ENCODE measurements at places on chromosomes 13 and 19.

- DNase-seq = peak; percentile 53
Measured at GRCh38 chr13:114148521-114148855, 16.1 kb upstream of the RASA3 start.

- no peak for DNase-seq
Measured at GRCh38 chr13:29355029-29355428, 240.5 kb downstream of the SLC7A1 start.

GRCh38 chr13:83499286-83499685, 383.0 kb downstream of the SLITRK1 start:
- DNase-seq = no peak

DNA sequence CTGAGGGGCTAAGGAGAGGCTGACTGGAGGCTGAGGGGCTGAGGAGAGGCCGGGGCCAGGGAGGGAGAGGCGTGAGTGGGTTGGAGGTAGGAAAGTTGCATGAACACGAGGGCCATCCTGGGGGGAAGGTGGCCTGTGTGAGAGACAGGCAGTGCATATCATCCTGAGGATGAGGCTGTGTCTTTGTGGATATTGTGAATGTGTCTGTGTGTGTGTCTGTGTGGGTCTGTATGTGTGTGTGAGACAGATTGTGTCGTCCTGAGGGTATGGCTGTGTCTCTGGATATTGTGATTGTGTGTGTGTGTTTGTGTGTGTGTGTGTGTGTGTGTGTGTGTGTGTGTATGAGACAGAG, 422 bp downstream of the ZNF71 start:
- no peak for DNase-seq

GRCh38 chr13:27005556-27005955, 166.1 kb downstream of the USP12 start:
- DNase-seq = no peak

DNA sequence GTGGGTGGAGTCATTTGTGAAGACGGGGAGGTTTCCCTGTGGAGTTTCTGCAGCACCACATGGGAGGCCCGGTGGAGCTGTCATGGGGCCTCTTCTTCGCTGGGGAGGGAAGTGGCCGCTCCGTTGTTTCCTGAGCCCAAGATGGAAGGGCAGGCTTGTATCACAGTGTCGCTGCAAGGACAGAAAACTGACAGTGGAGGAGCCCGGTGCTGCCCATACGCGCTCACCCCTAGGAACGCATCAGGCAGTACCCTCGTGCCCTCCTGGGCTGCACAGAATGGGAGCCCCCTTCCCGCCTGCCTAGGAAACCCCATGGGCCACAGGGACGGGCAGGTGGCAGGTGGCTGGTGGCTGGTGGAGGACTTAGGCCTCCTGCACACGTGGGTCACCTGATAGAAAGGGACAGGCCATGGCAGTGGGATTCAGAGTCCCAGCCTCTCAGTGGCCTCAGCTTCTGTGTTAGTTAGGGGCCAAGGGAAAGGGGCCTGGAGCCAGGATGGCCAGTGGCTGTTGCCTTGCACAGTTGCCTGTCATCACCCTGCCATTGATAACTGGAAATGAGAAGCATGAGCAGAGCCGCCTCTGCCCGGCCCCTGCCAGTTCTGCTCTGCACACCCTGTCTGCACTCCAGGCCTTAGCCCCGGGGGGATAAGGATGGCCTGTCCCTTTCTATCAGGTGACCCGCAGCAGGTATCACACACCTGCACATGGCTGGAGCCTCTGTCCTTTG, 7.6 kb downstream of the COL4A2 start:
- no peak for DNase-seq

DNA sequence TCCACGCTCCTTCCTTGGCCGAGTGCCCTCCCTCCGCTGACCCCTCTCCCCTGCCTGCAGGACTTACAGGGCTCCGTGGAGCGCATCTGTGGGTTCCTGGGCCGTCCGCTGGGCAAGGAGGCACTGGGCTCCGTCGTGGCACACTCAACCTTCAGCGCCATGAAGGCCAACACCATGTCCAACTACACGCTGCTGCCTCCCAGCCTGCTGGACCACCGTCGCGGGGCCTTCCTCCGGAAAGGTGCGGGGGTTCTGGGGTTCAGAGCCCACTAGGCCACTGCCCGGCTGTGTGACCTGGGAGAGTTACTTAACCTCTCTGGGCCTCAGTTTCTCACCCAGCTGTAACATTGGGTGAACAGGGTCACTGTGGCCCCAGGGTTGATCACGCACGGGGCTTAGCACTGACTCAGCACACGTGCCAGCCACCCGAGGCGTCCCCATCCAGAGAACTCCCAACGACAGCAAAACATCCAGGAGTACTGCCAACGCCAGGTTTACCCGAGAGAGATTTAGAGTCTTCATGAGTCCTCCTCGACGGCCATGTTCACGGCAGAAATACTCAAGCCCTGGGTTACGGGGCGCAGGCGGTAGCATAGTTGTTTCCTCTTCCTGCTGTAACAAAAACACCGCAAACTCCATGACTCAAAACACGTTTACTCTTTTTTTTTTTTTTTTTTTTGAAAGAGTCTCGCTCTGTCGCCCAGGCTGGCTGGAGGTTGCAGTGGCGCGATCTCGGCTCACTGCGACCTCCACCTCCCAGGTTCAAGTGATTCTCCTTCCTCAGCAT, 9.7 kb upstream of the SPACA4 start:
- DNase-seq = peak; percentile 23

DNA sequence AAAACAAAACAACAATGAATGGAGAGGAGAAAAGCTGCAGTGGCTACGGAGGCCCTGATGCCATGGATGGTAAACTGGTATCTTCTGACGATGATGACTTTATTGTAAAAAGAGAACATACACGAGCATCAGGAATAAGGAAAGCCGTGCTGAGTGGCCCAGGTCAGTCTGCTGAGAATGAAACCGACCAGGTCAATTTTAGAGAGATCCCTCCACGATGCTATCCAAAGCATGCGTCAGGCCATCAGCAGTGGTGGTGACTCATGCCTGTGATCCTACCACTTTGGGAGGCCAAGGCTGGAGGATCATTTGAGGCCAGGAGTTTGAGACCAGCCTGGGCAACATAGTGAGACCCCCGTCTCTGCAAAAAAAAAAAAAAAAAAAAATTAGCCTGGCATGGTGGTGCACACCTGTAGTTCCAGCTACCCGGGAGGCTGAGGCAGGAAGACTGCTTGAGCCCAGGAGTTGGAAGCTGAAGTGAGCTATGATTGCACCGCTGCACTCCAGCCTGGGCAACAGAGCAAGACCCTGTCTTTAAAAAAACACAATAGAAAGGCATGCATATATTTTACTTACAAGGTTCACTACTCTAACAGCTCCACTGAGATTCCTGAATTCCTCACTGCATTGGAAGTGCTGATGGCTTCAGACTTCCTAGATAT, 62.3 kb downstream of the GADD45B start:
- peak; percentile 0 for DNase-seq

DNA sequence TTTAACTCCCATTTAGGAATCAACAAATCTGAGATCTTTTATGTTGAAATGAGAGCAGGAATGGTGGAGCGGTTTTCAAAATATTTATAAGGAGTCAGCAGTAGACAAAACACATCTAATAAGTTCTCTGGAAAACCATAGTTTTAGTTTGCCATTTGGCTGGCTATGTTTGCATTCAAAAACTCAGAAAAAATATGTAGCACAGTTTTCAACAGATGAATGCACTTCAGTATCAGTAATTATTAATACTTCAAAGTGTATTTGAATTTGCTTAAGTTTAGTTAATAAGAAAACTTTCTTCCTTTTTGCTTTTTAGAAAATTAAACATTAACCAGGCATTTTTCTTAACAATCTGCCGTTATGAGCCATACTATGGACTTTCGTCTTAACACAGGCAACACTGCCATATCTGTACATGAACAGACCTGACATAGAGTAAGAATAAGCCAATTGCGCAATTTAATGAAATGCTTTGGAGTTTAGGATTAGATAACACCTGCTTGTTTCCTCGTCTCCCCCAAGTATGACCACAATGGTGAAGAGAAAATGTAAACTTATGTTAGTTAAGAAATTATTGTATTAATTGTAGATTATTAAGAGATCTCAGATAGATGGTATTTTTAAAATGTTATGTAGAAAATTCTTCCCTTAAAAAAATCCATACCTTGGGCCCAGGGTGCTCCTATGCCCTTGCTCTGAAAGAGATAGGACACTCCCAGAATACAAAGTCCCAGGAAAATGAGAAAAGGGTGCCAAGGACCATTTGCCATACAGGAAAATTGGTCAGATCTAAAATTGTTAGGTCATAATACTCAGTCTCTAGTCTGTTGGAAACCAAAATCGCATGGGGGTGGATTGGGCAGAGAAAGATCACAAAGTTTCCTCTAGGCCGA, 552.3 kb upstream of the ARGLU1 start:
- DNase-seq = no peak

GRCh38 chr13:109397285-109397684, 389.1 kb downstream of the IRS2 start:
- DNase-seq = no peak

DNA sequence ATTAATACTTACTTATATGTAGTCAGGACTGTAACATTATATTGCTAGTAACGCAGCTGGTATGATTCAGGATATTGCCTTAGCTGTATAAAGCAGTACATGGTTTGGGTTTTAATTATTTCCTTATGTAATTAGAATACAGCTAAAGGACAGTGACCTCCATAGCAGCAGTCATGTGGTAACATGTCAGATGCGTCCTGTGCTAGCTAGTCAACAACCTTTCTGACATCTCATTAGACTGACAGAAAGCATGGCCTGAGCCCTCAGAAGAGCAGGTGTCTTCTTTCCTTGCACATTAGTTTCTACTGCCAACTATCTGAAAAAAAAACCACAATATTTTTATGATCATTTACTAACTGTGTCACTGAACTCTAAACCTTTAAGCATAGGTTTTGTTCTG, 122.2 kb downstream of the MAB21L1 start:
- DNase-seq = no peak

DNA sequence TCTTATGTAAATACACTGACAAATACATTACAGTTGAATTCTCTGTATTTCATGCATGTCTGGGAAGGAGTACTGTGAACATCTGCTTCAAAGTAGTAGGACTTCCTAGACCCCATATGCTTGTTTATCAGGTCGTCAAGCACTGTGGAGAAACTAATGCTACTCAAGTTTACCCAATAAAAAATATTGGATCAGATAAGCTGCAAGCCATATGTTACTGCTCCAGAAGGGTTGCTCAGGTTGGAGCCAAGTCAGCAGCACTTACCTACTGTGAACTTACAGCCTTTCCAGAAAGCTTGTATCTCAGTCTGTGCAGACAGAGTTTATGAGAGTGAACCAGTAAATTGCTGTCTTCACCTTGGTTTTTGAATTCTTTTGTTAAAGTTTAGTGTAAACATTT, 36.2 kb downstream of the SLAIN1 start:
- no peak for DNase-seq

DNA sequence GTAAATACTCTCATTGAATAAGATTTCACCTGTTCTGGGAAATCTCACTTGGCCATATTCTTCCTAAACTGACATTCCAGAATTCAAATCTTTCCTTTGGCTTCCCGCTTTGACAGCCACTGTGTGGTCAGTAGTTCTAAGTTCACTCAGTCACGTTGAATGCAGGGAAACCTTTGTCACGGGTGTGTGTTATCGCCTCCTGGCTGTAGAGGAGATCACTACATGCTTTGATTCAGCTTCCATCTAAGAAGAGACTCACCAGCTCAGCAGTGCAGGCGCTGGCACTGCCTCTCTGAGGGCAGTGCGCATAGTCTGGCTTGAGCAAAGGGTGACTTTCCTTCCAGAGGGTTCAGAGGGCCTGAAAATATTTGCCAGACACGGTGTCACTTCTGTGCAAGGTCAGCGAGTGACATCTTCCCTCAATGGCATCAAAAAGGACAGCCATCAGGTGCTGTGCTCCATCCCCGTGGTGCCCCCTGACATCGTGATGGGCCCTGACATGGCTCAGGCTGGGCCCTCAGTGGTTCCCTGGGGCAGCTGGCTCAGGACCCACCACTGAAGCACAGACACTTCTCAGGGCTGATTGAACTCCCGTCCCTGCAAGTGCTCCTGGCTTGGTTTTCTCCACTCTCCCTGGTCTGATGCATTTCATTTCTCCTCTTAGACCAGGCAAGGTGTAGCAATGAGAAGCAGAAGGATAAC, 635.4 kb upstream of the ARGLU1 start:
- no peak for DNase-seq

GRCh38 chr19:38229585-38230073, 5.6 kb upstream of the DPF1 start:
- peak; percentile 87 for DNase-seq

GRCh38 chr13:113862931-113863523, 849 bp downstream of the GAS6 start:
- DNase-seq = peak; percentile 97

DNA sequence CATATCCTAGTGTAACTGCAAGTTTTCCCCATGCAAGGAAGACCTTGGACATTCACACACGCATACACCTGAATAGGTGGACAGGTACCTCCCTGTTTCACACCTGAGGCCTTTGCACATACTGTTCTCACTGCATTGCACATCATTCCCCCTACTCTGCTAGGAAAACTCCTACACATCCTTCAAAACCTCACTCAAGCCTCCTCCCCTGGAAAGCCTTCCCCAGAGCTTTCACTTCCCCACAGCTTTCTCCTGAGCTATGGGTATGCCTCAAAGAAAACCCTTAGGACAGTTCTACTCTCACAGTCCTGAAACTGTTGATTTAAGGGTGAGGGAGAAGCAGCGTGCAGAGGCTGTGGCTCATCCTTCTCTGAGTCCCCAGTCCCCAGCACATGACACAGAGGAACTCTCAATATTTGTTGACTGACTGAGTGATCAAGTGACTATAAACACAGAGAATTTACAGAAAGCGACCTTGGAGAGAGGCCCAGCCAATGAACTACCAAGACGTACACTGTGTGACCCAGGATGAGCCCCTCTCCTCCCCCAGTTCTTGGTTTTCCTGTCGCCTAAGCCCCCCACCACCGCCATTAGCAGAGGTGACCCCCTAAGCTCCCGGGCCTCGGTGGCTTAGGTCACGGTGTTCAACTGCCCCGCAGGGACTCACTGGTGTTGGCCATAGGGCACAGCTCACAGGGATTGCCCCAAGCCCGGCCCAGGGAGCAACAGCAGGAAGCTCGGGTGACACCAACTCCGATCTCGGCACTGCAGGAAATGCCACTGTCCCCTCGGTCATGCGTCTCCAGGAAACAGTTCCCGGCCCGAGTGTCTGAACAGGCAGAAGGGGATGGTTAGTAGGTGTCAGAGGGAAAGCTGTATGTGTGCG, 40.6 kb downstream of the FBN3 start:
- no peak for DNase-seq

GRCh38 chr13:90272356-90272755, 1075.1 kb upstream of the MIR17HG start:
- DNase-seq = no peak

GRCh38 chr19:6590827-6591319, at the start of gene CD70:
Gene CD70, minus strand, starts transcription at chr19:6591150. Its CDS starts 148 bp downstream, at chr19:6591002.
- DNase-seq = peak; percentile 67

DNA sequence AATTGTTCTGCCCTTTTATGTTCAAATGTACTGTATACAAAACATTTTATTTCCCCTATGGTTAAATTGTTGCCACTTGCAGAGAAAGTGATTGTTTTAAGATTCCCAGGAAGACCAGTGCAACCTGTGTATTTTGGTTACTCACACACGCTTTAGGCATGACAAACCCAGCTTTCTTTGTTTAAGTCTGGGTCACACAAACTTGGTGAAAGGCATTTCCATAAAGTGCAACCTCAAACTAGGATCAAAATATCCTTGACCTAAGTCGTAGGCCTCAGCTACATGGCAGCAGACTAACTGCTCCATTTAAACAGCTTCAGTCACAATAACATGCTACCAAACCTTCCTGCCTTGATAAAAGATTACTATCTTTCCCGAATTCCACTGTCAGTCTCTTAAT, 639.0 kb upstream of the PRR20A start:
- DNase-seq = no peak

All from RPMI8226 (cell line).